ENCODE measurements at places on chromosomes 7 and 10.

GRCh38 chr10:4763960-4764428 is 62.0 kb upstream of the AKR1E2 start:
- no peak for DNase-seq

DNA sequence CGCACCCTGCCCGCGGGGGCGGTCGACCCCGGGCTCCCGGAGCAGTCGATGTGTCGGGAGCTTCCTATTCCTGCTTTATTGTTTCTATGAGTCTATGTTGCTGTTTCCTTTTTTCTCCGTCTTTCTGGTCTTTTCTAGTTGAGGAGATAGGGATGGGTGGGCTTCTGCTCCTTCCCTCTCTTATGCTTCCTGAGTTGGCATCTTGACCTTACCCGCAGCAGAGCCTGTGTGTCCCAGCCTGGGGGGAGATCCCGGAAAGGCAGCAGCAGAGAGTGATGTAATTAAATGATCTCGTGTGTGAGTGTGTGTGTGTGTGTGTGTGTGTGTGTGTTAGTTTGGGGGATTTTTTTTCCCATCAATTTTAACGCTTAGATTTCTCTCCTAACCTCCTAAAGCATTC is 486 bp upstream of the SORCS1 start:
- DNase-seq = no peak

DNA sequence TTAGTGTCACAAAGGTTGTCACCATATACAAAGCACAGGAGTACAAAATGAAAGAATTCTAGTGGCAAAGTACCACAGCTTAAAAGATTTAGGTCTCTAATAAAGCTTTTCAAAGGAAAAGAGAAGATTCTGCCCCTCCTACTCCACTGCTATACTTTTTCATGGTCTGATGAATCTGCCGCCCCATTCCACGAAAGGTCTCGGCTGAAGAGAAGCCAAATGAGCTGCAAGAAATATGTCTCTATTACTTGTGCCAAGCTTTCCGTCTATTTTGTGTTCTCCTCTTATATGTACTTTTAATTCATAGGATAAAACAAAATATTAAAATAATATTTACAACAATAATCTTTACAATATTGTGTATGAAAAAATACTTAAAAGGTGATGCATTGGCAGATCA is 222.6 kb downstream of the ANK3 start:
- no peak for DNase-seq

DNA sequence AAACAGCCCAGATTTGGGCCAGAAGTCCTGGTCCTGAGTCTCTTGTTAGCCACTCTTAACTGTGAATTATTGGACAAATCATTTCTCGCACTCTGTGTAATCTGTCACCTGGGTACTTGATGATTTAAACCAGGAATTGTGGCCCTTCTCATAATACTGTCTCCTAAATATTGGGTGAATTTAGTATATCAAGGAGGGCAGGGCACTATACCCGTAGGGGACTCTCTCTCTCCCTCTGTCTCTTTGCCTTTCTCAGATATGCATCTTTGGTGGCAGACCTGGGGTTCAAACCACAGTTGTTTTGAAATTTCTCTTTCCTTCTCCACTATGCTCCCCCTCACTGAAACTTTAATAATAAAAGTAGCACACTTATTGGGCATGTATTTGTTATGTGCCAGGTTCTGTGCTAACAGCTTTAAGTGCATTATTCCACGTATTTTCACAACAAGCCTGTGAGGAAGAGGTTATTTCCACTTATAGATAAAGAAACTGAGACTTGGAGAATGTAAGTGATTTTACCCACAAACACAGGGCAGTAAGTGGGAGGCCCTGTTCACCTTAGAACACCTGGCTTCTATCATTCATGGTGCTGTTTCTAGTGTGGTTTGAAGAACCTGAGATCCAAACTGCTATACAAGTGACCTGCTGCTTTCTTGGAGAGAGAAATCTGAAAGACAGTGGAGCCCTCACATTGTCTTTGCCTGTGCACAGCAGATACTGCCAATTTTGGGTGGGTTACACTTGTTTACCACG is 11.8 kb downstream of the FAS start:
- no peak for DNase-seq

DNA sequence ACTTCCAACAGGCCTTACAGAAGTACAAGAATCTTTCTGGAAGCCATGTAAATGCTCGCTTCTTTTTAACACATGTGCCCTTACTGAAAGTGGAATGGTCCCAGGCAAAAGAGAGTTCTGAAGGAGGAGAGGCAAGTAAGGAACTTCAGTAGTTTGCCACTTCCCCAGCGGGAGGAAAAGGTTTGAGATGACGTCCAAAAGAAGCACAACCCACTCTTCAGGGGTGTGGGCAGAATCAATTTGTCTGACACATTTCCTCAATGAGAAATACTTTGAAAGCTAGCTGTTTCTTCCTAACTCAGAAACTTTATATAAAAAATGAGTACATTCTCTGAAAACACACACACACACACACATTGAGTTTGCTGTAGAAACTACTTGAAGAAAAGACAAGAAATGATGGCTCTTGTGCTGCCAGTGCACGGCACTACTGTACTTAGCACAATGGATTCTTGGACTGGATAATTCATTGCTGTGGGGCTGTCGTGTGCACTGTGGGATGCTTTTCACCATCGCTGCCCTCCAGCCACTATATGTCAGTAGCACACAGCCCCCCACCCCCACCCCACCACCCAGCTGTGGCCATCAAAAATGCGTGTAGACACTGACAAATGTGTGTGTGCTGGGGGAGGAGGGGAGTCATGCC is 183.0 kb downstream of the SRPK2 start:
- DNase-seq = peak; percentile 62

GRCh38 chr10:86363184-86363832 is 3.3 kb downstream of the GRID1 start:
- peak; percentile 90 for DNase-seq

DNA sequence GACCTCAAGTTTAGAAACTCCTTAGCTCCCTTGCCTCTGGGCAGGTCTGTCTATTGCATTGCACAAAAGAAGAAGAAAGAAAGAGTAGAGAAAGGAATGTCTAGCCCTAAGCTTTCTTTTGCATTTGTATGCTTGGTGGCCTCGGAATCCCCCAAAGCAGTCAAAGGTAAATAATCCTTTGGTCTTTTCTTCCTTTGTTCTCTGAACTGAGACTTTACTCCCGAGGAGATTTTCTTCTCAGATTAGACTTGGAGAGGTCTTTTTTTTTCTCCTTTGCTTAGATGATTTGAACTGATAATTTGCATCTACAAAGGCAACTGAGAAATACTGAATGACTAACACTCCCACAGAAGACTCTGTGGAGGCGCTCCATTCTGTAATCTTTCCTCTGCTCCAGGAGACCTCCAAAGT is 93.2 kb downstream of the AKR1D1 start:
- no peak for DNase-seq

DNA sequence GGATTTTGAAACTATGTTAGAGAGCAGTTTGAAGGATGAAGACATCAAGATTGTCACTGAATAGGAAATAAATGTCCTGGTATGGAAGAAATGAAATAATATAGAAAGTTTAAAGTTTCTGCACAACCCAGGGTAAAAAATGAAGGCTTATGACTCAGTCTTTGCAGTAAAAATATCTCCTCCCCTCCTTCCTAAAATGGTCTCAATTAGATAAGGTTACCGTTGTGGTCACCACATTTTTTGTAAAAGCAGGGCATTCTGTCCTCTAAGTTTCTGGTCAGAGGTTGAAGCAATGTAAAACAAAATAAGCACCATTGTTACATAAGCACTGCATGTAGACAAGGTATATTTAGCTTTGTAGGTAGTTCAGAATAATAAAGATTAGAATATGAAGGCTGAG is 403.5 kb downstream of the SUGCT start:
- DNase-seq = no peak

DNA sequence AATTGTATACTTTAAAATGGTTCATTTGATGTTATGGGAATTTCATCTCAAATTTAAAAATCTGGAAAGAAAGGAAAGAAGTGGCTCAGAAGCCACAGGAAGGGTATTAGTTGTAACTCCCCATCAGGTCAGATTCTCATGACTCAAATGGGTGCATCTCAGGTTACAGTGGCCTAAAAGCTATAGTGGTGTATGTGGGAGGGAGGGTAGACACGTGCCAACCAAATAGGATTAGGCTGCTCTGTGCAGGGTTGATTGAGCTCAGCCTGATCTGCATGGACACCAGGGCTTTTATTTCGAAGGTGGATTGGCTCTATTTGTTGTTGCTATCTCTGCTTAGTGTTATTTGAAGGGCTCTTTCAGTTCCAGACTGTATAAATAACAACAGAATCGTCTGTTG is 121.5 kb upstream of the PRR15 start:
- no peak for DNase-seq

- DNase-seq = no peak
These were observed 24.8 kb upstream of the UNC5B start for GRCh38 chr10:71187600-71187999.

GRCh38 chr10:121245754-121246153 is 352.5 kb downstream of the FGFR2 start:
- no peak for DNase-seq

DNA sequence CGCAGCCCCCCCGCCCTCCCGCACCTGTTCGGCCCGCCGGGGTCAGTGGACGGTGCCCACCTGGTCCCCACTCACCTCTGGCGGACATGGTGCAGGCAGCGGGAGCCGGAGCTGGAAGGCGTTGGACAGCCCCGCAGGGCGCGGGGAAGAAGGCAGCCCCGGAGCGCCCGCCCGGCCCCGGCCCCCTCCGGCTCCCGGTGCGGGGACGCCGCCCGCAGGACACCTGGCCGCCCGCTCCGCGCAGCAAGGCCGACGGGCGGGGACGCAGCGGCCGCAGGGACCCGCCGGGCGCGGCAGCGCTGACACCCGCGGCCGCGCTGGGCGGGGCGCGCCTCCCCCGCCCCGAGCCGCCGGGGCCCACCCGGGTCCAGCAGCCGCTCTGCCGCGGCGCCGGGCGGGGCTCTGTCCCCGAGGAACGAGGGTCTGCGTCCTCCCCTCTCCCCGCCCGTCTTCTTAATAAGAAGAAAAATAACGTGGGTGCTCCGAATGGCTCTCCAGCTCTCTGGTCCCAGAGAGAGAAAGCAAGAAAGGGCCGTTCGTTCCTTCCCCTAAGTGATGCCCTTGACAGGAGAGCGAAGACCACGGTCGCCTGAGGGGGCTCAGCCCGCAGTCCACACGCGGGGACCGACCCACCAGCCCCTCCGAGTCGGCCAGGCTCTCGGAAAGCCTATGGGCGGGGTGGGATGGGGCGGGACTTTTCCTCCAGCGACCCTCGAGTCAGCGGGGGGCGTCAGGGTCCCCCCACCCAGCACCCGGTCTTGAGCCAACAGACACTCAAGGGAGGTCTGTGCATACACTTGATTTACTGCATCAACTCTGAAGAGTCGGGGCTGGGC is 53.4 kb upstream of the FHIP2A start:
- DNase-seq = peak; percentile 10
